Activated CD4-positive, alpha-beta T cell treated with anti-CD3 and anti-CD28 coated beads for 36 hours (primary cell): ENCODE measurements at places on chromosomes 11 and 22.

DNA sequence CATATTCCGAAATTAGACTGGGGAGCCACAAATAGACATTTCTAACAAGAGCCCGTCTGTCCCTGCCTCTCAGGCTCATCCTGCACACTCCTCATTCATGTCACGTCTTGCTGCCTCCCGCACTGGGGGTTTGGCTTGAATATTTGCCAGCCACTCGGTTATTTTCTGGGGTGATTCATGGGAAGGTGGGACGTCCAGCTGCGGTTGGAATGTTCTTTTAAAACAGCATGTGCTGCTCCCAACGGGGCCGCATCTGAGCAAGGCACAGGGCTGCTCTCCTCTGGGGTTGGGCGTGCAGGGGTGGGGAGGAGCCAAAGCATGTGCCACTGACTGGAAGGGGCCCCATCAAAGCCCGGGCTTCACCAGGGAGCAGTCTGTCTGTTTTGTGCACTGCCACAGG lies 25.9 kb upstream of the SLC5A4 start:
- peaks cover 11% of the 10 kb centered on the region for H3K27me3 ChIP-seq
- H3K4me1 ChIP-seq = no peaks in the 10 kb centered on the region
- no peaks in the 10 kb centered on the region for H3K36me3 ChIP-seq

- no peaks in the 10 kb centered on the region for H3K4me1 ChIP-seq
- no peaks in the 10 kb centered on the region for H3K36me3 ChIP-seq
- DNase-seq = no peak
- peaks cover 9% of the 10 kb centered on the region for H3K27me3 ChIP-seq
- no peak overlapping the region for H3K27ac ChIP-seq
These were observed 391.5 kb downstream of the SHANK2 start for GRCh38 chr11:70860888-70861287.

- peak overlapping the region; percentile 85 for H3K4me3 ChIP-seq
- H3K27ac ChIP-seq = peak overlapping the region; percentile 94
- H3K27me3 ChIP-seq = no peaks in the 10 kb centered on the region
- H3K36me3 ChIP-seq = peaks cover 38% of the 10 kb centered on the region
- H3K4me1 ChIP-seq = peaks cover 45% of the 10 kb centered on the region
- no peak for DNase-seq
These were observed 756 bp downstream of the CLNS1A start for GRCh38 chr11:77636731-77637344.

GRCh38 chr11:105610871-105611571 lies 1.1 kb downstream of the GRIA4 start:
- peaks cover 14% of the 10 kb centered on the region for H3K4me1 ChIP-seq
- H3K4me3 ChIP-seq = no peak overlapping the region
- H3K27ac ChIP-seq = no peak overlapping the region
- no peak for DNase-seq
- peaks cover 36% of the 10 kb centered on the region for H3K27me3 ChIP-seq

DNA sequence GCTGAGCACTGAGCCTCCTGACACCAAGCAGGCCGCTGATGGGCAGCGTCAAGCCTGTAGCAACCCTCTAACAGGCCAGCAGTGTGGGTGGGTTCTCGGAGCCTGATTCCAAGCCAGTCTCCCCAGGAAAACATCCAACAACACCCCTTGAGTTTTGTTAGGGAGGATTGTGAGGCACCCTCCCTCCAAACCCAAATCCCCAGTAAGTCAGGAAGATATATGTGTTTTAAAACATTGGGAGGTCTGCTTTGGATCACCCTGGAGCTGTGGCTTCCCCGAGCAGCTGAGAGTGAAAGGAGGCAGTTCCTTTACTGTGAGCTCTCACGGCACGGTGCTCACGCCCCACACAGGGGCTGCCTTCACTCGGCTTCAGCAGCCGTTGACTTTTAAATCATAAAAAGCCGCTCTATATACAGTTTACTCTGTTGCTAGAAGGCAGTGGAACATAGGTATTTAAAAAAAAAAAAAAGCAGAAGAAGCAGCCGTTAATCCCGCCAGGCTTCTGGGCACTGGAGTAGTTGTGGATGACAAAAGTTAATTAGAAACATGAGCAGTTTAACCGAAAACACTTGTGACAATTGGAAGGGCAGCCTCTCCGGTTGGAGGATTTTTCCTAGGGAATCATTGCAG lies 218.6 kb downstream of the NAV2 start:
- H3K36me3 ChIP-seq = no peaks in the 10 kb centered on the region
- H3K27ac ChIP-seq = no peak overlapping the region
- peaks cover 2% of the 10 kb centered on the region for H3K27me3 ChIP-seq
- no peak for DNase-seq
- no peak overlapping the region for H3K4me3 ChIP-seq

DNA sequence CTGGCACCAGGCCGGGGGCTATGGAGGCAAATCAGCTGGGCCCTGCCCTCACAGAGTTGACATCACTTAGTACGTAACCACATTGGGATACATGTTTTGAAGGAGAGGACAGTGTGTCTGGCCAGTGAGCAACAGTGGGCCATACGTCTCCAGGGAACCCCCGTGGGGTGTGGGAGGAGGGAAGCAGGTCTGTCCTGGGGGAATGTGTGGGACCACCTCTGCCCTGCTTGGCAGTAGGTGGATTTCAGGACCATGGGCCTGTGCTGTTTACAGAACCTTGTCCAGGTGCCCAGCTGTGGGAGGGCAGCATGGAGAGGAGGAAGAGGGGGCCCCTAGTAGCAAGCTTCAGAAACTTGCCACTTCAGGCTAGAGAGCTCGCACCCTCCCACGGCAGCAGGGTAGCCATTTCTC lies 21.0 kb downstream of the P2RY2 start:
- H3K27me3 ChIP-seq = no peaks in the 10 kb centered on the region
- no peak overlapping the region for H3K27ac ChIP-seq

- DNase-seq = no peak
- no peak overlapping the region for H3K27ac ChIP-seq
- no peaks in the 10 kb centered on the region for H3K4me1 ChIP-seq
- no peak overlapping the region for H3K4me3 ChIP-seq
- no peaks in the 10 kb centered on the region for H3K27me3 ChIP-seq
These were observed 203.0 kb upstream of the CCDC179 start for GRCh38 chr11:23063276-23063675.

DNA sequence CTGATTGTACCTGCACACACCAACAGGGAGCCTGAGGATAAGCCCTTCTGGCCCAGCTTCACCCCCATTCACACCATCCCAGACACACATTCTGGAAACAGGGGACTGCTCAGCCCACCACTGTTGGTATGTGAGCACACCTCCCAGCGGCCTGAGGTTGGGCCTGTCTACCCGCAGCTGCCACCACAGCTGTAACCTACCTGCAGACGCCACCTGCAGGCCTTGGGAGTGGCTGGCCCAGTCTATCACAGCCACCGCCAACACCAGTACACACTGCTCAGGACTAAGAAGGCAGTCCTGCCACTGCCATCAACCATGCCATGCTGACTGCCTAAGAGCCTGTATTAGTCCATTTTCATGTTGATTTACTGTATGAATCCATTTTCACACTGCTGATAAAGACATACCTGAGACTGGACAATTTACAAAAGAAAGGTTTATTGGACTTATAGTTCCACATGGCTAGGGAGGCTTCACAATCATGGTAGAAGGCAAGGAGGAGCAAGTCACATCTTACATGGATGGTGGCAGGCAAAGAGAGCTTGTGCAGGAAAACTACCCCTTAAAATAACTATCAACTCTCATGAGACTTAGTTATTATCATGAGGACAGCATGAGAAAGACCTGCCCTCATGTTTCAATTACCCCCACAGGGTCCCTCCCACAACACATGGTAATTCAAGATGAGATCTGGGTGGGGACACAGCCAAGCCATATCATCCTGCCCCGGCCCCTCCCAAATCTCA lies 30.6 kb downstream of the RSF1 start:
- peaks cover 39% of the 10 kb centered on the region for H3K36me3 ChIP-seq
- H3K4me3 ChIP-seq = no peak overlapping the region
- no peak for DNase-seq

DNA sequence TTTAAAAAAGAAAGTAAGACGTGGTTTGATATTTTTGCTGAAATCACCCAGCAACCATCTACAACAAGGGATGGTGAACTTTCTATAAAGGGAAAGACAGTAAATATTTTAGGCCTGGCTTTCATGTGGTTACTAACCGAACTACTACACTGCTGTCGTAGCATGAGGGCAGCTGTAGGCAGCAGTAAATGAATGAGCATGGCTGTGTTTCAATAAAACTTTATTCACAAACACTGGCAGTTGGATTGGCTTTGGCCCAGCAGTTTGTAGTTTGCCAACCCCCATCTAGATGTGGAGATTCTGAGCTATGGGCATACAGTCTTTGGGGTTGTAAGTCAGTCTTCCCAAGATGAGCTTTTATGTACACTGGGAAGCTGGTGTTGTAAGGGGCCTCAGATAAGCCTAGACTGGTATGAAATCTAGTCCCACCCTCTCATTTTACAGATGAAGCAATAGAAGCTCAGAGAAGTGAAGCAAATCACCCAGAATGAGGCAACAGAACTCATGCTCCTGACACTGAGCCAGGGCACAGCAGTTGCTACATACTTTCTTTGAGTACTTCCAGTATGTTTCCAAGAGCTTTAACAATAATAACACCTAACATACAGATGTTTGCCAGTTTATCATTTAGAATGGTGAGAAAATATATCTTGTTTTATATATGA lies 204.4 kb downstream of the ADAMTS15 start:
- no peak for DNase-seq
- no peak overlapping the region for H3K4me3 ChIP-seq
- no peaks in the 10 kb centered on the region for H3K4me1 ChIP-seq
- H3K36me3 ChIP-seq = no peaks in the 10 kb centered on the region
- no peak overlapping the region for H3K27ac ChIP-seq

DNA sequence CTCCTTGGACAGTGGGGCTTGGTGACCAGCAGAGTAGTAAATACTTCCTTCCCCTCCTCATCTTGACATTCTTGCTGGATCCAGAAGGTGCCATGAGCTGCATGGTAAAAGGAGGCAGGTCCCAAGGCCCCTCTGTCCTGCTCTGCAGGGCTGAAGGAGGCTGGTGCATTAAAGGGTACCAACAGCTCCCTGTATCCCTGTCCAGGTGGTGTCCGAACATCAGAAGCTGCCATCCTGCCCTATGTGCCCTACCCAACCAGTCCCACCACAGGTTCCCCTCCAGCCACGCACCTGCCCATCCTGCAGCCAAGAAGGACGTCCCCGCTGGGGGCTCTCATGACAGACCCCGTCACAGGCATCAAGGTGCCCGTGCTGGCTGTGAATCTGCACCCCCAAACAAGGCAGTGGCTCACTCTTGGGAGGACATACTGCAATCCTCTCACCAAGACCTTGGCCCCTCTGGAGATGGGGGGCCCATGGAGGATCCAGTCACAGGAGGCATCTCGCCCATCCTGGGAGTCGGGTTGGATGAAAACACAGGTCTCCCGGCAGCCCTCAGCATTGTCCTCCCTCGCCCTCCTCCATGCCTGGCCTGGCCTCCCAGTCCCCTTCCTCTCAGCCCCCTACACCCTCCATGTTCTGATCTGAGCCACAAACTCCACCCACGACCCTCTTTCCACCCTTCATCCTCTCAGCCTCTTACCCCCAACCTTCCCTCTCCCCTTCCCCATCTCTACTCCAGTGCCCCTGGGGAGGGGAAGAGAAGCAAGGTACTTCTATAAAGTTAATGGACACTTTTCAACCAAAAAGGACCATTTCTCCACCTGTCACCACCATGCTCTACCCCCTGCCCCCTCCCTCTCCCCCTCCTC lies 55.1 kb downstream of the BTG4 start:
- DNase-seq = peak; percentile 2
- H3K27ac ChIP-seq = no peak overlapping the region
- H3K27me3 ChIP-seq = peaks cover 4% of the 10 kb centered on the region
- peaks cover 2% of the 10 kb centered on the region for H3K4me1 ChIP-seq
